Ureter (tissue), 1 donor: ENCODE measurements at places on chromosomes 3 and 15. TPM values are rescaled to one million over a fixed set of nuclear protein-coding genes. Genes with fewer than 3 reads are reported as not detected.

Gene CBLB
- total RNA-seq = 90.8 TPM

Gene CNTN4
- total RNA-seq = 15.3 TPM

Gene ITGB5
- 57.7 TPM for total RNA-seq

Gene NIPA2
- 39.2 TPM for total RNA-seq

Gene AADACL2
- total RNA-seq = not detected

Gene CCR8
- total RNA-seq = not detected

Gene ITIH1
- total RNA-seq = not detected

Gene THRB
- total RNA-seq = 36.8 TPM

Gene CHAC1
- total RNA-seq = 9.2 TPM

Gene FBXW12
- 0.23 TPM for total RNA-seq

- DNase-seq = no peak
These were observed 168.4 kb upstream of the TPRG1 start for GRCh38 chr3:189003410-189003809.

- DNase-seq = no peak
These were observed 12.6 kb downstream of the ALAS1 start for GRCh38 chr3:52210550-52211046.

- DNase-seq = no peak
These were observed 222.8 kb upstream of the ST8SIA2 start for GRCh38 chr15:92170897-92171296.

GRCh38 chr3:97778152-97778551, 13.6 kb downstream of the ARL6 start:
- no peak for DNase-seq

DNA sequence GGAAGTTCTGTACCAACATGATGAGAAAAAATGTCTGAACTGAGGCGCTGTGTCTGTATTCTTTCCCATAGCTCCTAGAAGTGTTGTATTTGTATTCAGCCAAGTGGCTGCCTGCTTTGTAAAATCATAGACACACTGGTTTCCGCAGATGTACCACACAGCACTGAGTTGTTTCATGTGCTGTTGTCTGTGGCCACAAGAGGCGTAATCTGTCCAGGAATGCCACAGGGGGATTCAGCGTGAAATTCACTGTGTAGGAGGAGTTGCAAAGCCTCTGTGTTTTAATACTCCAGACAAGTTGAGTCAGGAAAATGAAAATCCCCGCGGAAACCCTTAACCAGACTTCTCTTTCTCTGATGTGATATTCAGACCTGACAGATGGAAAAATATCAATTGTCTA, 462.2 kb downstream of the NSUN3 start:
- DNase-seq = no peak

GRCh38 chr3:46478341-46478740, 13.6 kb upstream of the LTF start:
- no peak for DNase-seq

DNA sequence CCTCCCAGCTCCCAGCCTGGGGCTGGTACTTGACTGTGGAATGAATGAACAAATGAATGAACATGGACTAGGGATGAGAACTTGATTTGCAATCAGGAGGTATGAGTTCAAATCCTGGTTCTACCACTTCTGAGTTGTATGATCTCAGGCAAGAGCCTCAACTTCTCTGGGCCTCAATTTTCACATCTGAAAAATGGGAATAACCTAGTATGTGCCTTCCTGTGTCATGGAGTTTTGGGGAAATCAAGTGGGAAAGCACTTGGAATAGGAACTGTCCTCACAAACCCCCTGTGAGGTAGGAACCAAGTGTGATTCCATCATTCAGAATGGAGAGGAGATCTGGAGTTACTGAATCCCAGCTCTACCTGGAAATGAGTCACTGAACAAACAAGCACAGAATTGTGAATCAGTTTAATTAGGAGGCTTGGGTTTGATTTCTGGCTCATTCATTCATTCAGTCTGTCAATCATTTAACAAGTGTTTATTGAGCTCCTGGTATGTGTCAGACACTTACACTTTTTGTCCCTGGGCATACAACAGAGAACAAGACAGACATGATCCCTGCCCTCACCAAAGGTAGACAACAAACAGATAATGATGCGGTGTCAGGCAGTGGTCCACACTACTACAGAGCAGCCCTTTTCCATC, 29.7 kb downstream of the DNASE1L3 start:
- DNase-seq = no peak

DNA sequence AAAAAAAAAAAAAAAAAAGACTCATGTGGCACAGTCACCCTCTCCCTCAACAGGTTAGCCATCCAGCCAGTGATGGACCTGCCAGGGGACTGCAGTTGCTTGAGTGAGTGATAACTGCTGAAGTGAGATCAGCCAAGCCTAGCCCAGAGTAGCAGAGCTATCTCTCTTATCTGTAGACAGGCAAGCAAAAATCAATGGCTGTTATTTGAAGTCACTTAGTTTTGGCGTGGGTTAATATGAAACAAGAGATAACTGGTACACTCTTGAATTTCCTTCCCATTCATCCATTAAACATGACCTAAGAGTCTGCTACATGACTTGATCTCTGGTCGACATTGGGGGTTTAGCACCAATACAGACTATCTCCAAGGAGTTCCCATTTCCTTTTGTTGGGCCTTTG, 51.2 kb upstream of the TNIK start:
- DNase-seq = no peak

GRCh38 chr3:162443376-162443775, 946.8 kb downstream of the OTOL1 start:
- no peak for DNase-seq

DNA sequence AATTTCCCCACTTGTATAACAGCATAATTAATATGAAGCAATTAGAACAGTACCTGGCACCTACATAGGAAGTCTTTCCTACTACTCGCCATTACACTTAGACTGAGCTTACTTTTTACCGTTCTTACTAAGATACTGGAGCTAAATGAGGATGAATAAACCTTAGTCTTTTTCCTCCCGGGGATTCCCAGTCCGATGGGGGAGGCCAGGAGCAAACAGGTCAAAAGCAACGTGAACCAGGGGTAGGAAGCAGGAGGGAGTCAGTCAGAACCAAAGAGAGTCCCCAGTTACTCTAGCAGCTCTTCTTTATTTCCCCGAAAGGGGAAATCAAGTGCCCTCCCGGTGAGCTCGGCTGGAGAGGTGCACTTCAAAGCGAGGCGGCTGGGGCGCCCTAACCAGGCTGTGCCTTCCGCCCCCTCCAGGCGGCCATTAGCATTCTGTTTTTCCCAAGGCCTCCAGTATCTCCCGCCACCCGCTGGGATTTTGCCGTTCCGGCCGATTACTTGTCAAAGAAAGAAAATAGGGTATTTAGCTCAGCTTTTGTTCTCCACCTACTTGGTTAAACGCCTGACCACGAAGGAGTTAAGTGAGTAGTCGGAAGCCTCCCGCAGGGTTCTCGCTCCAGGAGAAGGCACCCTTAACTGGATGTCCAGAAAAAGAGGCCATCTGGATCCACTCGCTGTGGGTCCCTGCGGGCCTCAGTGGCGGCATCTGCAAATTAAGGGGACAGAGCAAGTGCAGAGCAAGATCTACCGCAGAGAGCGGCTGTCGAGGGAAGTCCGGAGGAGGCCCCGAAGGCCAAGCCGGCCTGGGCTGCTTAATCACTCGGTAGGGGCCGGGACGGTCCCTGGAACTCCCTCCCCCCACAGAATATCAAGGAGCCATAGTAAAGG, 6.3 kb upstream of the EOMES start:
- DNase-seq = no peak

GRCh38 chr3:98770261-98771039, 7.3 kb downstream of the ST3GAL6 start:
- DNase-seq = no peak

GRCh38 chr3:159252772-159253384, 451.0 kb downstream of the MFSD1 start:
- DNase-seq = no peak

GRCh38 chr3:129617381-129618185, 11.1 kb upstream of the PLXND1 start:
- no peak for DNase-seq

DNA sequence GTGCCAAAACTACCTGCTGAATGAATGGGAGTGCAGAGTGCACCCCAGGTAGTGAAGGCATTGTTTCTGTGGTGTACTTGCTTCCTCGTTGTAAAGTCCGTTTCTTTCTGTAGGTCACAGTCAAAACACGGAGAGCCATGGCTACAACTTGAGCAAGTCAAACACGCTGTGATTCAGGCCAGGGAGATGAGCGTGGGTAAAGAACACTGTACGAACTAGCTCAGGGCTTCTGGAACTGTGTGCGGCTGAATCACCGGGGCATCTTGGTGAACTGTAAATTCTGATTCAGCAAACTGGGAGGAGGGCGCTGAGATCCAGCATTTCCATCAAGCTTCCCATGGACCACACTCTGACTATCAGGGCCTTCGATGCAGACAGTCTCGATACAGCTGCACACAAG, 5.0 kb upstream of the TNK2 start:
- no peak for DNase-seq

DNA sequence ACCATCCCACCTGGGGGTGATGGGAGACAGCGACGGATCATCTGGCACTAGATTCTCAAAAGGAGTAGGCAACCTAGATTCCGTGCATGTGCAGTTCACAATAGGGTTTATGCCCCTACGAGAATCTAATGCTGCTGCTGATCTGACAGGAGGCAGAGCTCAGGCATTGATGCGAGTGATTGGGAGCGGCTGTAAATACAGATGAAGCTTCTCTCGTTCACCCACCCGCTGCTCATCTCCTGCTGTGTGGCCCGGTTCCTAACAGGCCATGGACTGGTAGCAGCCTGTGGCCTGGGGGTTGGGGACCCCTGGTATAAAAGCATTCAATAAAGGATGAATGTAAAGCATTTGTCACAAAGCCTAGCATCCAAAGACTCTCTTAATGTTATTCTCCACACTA, 126.8 kb downstream of the FRMD4B start:
- no peak for DNase-seq

DNA sequence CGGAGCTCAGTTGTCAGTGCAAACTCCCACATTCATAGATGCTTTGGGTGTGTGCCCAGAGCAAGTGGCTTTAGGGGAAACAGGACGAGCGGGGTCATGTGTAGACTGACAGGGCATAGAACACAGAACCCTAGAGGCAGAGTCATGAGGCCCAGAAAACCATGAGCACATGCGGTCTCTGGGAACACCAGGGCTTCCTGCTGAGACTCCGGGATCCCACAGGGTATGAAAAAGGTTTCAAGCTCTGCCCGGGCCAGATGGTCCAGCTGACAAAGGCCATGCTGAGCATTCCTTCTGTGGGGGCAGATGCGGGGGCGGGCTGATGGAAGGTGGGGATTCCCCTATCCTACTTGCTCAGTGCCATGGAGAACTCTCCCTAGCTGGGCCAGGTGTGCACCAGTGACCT, 44.8 kb downstream of the ROPN1B start:
- no peak for DNase-seq

DNA sequence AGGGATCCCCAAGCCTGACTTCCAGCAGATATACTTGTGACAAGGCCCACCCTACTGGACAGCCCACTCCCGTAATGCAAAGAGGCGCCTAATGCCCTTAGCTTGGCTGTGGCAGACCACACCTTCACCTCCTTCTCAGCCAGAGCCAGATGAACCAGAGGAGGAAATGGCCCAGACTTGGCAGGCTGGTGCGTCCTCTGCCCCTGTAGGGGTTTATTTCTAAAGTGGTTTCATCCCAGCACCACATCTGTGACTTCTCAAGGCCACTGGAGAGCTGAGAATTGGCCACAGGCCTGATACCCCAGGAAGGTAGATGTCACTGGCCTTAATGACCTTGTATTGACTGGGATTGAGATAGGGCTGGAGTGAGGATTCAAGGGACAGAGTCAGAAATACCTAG, 29.5 kb downstream of the BOC start:
- no peak for DNase-seq

DNA sequence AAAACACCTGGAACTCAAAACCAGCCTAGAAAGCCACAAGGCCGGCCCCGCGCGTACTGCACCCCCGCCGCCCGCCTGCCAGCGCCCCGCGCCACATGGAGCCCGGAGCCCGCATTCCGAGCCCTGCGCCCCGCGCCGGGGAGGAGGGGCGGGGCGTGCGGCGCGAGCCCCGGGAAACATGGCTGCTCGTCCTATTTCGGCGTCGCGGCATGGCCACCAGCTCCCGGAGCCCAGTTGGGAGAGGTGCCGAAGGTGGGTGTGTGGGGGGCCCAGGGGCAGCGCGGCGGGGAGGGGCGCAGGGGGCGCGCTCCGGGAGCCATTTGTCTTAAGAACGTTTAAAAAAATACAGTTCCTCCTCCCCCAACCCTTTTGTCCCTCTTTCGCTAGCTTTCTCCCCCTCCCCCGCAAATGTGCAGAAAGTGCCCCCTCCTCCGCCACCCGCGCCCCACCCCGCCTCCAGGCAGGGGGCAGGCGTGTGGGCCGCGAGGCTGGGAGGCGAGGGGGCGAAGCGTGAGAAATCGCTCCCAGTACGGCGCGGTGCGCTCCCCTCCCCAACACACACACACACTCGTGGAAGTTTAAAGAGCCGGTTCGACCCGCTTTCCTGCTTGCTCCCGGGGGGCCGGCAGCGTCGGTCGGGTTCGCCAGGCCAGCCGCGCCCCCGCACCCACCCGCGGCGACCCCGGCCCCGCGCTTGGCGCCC, 2.5 kb downstream of the ANP32A start:
- DNase-seq = peak; percentile 76

GRCh38 chr3:113005611-113006010, 14.8 kb downstream of the GTPBP8 start:
- no peak for DNase-seq

DNA sequence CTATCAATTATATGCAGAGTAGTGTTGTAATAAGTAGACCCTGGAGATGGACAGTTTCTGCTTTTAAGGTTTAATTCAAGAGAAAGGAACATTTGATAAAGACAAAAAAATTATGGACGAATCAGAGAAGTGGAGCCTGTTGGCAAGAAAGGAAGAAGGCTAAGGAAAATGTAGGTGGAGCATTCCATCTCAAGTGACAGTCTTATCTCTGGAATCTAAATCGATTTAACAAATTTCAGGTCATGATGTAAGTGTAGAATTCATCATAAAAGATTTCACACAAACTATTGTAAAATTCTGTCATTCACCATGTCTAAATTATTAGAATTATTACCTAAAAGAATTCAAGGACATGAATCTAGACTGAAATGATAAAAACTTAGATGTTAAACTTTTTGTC, 36.3 kb downstream of the TSC22D2 start:
- no peak for DNase-seq
